ENCODE measurements at places on chromosomes 11 and 22.

DNA sequence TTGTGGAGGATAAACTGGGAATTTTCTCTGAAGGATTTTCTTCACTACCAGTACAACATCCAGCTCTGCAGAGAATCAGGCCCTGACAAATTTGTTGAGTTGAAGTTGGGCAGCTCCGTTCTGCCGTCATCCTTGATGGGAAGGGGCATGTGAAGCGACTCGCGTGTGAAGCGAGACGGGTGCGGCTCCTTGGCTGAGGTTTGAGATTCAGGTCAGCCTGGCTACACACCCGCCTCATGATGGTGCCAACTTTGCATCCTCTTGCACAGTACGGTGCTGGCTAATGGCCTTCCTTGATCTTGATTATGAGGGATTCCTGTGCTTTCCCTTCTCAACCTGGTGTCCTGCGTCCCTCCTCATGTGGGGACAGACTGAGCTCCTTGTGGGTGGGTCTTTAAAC, 19.7 kb upstream of the CDC42EP2 start:
- DNase-seq: no peak

DNA sequence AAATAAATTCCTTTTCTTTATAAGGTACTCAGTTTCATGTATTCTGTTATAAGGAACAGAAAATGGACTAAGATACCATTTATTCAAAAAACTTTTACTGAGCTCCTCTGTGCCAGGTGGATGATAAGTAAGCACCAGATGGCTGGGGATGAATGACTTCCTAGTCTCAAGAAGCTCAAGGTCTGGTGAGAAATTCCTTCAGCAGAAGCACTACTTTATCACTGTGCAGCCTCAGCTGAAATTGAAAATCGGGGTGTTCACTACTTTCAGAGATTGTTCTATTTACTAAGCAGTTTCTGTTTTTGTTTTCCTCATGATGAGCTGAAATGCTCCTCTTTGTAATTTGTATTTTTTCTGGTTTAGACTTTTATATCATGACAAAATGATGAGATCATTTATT, 7.8 kb downstream of the LDHAL6A start:
- no peak for DNase-seq

- DNase-seq: no peak
Observed at GRCh38 chr11:68878022-68878421, 25.6 kb downstream of the MRPL21 start.

GRCh38 chr22:39815932-39816331, 77.6 kb downstream of the ENTHD1 start:
- DNase-seq: no peak

DNA sequence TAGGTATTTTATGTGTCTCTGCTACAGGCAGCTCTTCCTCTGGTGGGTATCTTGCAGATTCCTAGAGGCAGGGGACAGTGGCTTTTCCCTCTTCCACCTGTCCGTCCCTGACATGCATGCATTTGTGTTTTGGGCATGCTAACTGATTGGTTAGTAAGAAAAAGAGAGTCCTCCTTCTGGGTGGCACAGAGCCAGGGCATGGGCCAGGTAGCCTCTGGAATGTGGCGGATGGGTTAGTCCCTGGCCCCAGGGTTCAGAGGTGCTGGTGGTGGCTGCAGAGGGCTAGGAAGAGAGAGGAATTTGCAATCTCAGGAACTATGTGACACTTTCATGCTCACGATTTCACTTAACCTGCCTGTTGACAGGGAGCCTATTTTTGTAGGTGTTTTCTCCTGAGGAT, 5.8 kb upstream of the MS4A15 start:
- no peak for DNase-seq

- peak; percentile 45 for DNase-seq
Observed at GRCh38 chr22:41687901-41688364, 734 bp downstream of the SNU13 start.

DNA sequence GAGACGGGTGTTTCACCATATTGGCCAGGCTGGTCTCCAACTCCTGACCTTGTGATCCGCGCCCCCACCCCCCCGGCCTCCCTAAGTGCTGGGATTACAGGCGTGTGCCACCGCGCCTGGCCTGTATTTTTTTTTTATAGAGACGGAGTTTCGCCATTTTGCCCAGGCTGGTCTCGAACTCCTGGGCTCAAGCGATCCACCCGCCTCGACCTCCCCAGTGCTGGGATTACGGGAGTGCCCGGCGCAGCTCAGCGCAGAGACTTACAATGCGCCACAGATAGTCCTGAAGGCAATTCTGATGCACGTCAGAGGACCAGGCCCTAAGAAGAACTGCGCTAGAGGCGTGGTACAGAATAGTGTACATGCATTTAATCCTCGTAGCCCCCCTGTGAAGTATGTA, 587 bp upstream of the VPS51 start:
- DNase-seq: no peak

- no peak for DNase-seq
Observed at GRCh38 chr11:113974741-113975470, at the start of gene HTR3A. Gene HTR3A (plus strand): TSS chr11:113975108. CDS start chr11:113975326, 218 bp downstream.

GRCh38 chr11:59659981-59660380, 8.9 kb downstream of the PATL1 start:
- no peak for DNase-seq

GRCh38 chr11:32153747-32154146, 62.9 kb downstream of the RCN1 start:
- no peak for DNase-seq

- no peak for DNase-seq
Observed at GRCh38 chr22:44621401-44622146, 80.4 kb upstream of the PRR5 start.

DNA sequence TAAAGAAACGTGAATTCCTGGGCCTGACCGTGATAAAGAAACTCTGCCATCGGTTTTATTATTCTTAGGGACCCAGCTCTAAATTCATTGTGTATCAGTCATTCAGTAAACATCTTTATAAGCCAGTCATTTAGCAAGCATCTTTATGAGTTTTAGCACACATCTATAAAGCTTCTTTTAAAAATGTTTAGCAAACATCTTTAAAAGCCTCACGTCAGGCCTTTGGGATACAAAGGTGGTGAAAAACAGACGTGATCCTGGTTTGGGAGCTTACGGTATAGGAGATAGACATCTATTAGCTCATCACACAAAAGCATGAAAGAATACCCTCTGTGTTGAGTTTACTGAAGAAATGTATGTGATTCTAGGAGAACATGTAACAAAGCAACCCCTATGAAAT, 320.2 kb downstream of the LARGE1 start:
- DNase-seq: no peak
